ENCODE measurements at places on chromosomes 7 and 10.

DNA sequence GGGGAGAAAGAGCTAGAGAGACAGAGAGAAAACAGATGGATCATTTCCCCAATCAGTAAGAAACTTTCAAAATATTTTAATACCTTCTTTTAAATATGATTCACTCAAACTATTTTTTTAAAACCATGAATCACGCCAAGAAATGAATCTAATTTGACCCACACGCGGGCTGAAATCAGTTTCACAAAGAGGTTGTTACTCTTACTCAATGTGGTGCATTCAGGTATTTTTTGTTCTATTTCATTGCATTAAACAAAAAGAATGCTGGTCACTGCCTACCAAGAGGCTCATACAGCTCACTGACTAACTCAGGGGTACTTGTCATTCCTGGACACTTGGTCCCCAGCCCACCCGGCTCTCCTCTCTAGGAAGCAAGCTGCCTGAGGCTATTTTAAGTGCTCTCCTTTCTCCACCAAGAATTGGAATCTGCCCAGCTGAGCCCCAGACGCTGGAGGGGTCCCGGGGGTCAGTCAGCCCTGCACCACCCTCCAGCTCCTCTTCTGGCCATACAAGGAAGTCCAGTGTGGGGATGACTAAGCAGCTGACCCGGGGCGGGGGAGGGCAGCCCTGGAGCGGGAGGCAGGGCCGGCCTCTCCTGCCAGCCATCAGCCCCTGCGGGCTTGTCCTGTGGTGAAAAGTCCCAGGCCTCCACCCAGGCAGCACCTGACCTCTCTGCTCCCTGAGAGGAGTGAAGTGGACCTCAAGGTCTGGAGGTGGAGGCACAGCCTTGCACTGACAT lies 21.7 kb upstream of the PFKP start:
- no peak for DNase-seq

- DNase-seq = no peak
Measured at GRCh38 chr7:138584283-138584682, 116.9 kb downstream of the SVOPL start.

DNA sequence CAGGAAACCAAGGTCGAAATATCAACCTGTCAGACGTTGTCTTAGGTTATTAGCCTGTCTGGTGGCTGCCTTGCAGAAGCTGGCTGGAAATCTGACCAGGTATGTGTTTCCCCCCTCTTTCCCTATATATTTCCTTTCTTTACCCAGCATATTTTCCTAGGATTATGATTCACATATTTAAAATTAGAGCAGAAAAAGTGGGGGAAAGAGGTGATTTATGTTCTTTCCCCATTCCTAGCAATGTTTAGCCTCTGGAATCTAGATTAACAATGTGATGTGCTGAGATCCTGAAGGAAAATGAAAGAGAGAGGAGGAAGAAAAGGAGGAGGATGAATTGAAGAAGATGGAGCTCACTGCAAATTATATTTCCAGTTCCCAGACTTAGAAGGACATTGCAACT lies 421.4 kb upstream of the AUTS2 start:
- no peak for DNase-seq

DNA sequence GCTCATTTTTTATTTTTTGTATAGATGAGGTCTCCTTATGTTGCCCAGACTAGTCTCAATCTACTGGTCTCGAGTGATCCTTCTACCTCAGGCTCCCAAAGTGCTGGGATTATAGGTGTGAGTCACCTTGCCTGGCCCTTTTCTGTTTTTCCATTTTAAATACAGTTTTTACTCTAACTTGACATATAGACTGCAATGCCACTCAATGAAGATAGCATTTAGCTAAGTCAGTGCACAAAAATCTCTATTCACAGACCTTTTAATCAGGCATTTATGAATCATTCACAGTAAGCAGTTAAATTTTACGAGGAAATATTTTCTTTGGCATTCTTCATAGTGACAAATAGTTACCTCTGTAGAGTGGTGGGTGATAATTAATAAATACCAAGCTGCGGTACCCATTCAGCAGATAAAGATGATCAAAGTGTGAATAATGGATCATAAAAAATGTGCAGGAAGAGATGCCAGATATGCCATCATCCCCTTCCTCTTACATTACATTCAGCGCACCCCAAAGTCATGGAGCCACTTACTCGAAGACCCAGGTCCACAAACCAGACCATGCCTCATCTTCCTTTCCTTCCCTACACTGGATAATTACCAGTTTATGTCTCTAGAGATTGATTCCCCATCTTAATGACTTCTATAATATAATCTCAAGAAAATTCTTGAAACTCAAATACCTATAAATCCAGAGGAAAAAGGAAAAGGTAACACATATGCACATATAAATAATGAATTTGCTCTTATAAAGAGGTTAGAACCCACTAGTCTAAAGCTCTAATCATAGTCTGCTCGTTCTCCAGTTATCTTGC lies 56.0 kb downstream of the UBE2H start:
- no peak for DNase-seq

- no peak for DNase-seq
Measured at GRCh38 chr7:16558761-16559302, 32.2 kb downstream of the LRRC72 start.

GRCh38 chr10:78903341-78903940 lies 165.3 kb upstream of the ZMIZ1 start:
- DNase-seq = no peak

- DNase-seq = peak; percentile 4
Measured at GRCh38 chr10:44334621-44335184, 50.2 kb downstream of the CXCL12 start.

GRCh38 chr7:116499168-116500077 lies at the start of gene CAV2:
CAV2 (plus strand) TSS chr7:116499738; CDS start chr7:116499782, 44 bp downstream.
- DNase-seq = no peak

DNA sequence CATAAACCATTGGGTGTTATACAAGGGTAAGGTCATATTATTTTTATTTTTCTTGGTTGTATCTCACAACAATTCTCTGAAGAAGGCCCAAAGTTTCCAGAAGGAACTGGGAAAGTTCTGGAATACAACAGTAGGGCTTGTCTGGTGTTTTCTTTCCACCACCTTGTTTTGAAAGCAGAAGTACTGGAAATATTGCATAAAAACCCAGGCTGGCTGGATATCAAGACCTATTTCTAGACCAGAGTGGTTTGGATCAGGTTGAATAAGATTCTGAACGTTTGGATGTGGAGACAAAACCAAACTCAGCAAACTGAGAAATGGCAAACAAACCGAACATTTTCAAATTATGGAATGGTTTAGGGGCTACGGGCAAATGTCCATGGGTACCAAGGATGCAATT lies 182.6 kb upstream of the FZD8 start:
- no peak for DNase-seq

GRCh38 chr7:6436385-6436685 lies 11.4 kb downstream of the DAGLB start:
- DNase-seq = peak; percentile 52

GRCh38 chr10:94307046-94307615 lies 55.6 kb downstream of the NOC3L start:
- no peak for DNase-seq

- DNase-seq = no peak
Measured at GRCh38 chr7:138208864-138209263, 132.6 kb downstream of the AKR1D1 start.

- no peak for DNase-seq
Measured at GRCh38 chr10:19468413-19468812, 347.8 kb upstream of the PLXDC2 start.

GRCh38 chr7:28354601-28355402 lies 57.5 kb upstream of the CREB5 start:
- DNase-seq = peak; percentile 24

DNA sequence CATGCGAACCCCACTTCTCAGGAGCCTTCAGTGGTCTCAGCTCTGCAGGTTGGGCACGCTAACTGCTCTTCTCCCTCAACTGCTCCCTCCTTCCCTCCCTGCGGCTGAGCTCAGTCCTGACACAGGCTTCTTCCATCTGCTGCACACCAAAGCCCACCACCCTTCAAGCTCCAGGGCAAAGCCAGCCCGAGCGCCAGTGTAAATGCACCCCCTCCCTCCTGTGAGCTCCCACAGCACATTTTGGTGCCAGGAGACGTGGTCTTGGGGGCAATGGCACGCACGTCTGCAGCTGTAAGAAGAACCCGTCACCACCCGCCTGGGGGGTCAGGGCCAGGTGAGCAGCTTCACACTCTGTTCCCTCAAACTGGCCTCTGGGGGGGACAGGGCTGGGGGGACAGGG lies 15.9 kb downstream of the VIPR2 start:
- DNase-seq = no peak

GRCh38 chr7:10128748-10129147 lies 844.9 kb upstream of the PHF14 start:
- no peak for DNase-seq

DNA sequence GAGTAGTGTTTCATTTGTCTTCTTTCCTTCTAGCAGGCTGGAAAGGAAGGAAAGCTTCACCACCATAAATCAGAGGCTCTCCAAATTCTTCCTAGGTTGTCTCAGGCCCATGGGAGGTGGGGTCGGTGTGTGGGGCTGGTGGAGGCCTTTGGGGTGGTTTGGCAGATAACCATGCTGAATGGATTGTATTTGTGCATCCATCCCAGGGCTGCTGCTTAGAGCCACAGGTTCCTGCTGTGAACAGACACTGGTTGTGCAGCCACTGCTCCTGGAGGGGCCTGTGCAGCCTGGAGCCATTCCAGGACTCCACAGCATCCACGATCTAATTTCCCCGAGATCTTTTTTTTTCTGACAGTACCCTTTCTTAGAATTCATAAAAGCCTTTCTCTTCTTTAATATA lies 741.8 kb downstream of the SUGCT start:
- DNase-seq = no peak

DNA sequence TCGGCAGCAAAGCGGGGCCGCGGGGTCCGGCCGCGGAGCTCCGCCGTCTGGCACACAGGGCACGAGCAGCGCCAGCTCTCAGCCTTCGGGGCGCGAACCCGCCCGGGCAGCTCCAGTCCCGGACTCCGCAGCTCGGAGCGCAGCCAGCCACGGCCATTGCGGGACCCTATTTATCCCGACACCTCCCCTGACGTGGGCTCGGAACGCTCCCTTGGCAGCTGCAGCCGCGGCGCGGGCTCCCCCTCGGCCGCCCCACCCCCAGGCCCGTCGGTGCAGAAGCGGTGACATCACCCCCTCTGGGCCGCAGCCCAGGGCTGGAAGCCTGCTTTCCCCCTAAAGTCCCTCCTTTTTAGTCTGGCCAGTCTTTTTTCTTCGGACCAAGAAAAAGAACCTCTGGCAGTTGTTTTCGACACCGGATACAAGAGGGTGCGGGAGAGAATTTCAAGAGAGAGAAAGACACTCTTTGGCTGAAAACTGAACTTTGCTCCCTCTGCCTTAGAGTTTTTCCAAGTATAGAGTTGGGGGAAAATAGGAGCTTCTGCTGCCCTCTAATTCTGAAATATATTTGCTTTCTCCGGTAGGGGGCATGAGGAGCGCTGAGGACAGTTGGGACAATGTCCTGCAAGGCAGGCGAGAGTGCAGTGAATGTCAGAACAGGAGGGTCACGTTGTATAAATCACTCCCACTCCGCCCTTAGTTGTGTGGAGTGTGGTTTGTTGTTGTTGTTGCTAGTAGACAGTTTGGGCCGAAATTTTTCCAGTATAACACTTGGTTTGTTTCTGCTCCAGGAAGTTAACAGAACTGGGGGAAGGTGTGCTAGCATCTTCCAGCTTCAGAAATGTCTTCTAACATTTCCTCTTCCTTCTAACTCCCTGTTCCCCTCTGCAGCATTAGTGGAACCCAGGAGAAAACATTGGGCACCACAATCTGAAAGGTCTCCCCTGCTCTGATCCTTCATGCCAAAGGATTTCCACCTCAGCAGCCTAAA lies at the start of gene SFRP4:
Gene SFRP4, minus strand, starts transcription at position 145 of the 988 bp plus-strand sequence. CDS start 280 bp downstream, outside the sequence.
- peak; percentile 8 for DNase-seq

- DNase-seq = no peak
Measured at GRCh38 chr7:32890010-32890792, 1.4 kb downstream of the KBTBD2 start.

GRCh38 chr7:126937171-126937570 lies 315.6 kb downstream of the GRM8 start:
- DNase-seq = no peak

- peak; percentile 55 for DNase-seq
Measured at GRCh38 chr7:105779856-105780780, 96.3 kb downstream of the ATXN7L1 start.

DNA sequence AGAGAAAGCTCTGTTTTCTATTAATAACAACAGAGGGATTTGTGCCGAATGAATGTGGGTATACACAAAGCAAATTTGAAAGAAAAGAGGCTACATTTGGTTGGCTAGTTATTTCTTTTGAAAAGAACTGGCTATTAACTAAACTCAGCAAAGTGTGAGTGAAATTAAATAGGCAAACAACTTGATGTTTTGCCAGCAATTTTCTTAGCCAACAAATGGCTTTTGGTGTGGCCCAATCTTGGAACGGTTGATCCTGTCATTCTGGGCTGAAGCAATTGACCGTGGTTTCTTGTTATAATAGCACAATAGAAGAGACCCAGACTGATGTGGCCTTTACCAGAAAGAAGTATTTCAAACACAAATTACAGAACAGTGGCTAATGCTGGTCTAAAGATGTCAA lies 898.6 kb downstream of the KCNMA1 start:
- DNase-seq = no peak

DNA sequence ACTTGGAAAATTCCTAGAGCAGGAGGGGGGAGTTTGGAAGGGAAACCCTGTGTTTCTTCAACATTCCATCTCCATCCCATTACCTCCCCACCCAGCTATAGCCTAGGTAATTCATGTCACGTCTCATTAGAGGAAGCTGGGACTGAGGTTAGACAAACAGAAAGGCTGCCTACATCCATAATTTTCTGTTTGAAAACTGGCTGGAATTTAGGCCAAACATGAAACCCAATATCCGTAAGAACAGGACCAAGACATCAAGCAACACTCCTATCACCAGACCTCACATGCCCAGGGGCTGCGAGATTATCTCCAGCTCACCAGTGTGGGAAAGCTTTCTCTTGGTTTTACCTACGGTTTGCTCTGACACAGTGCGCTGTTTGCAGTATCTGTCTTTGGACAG lies 316.3 kb downstream of the FRMD4A start:
- no peak for DNase-seq

GRCh38 chr10:71863203-71863602 lies 12.2 kb upstream of the PSAP start:
- no peak for DNase-seq

DNA sequence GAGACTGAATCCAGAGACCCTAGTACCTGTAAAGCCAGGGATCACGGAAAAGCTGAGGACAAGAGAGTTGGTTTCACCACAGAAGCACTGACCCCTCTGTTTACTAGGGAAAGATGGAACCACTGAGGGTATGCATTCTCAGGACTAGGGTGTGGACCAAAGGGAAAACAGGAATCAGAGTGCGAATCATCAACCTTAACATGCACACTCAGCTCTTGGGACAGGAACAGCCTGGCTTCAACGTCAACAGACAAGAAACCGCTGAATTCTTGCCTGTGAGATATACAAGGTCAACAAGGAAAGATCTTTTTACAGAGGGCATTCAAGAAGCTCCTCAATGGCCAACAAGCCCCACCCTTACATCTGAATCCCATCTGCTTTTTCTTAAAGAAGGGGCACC lies 14.9 kb downstream of the TNRC18 start:
- no peak for DNase-seq

Data from NCI-H524 treated with DMSO at 0.1 percent for 48 hours (cell line).